ENCODE measurements at places on chromosomes 2 and 18.
A peak's percentile ranks its signal among the peaks of the same experiment; 100 is the strongest.

GRCh38 chr18:9404565-9405060 lies 70.0 kb downstream of the TWSG1 start:
- peak; percentile 46 for DNase-seq

- DNase-seq = no peak
These were observed 99.3 kb downstream of the SPATS2L start for GRCh38 chr2:200405599-200406298.

DNA sequence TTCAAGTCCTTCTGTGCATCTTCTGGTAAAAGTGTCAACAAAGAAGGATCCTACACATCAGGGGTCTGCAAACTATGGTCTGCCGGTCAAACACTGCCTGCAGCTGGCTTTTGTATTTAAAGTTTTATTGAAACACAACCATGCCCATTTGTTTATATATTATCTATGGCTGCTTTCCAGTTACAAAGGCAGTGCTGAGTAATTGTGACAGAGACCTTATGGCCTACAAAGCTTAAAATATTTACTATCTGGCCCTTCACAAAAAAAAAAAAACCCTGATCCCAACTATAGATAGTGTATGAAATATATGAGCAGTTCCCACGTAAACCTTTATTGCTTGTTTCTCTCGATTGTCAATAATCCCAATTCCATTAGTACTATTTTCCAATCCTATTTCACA lies 101.4 kb downstream of the RBMS1 start:
- DNase-seq = no peak

- DNase-seq = no peak
These were observed 130.9 kb downstream of the TPGS2 start for GRCh38 chr18:36697905-36698304.

- DNase-seq = no peak
These were observed 1140.4 kb downstream of the RPIA start for GRCh38 chr2:89831641-89832498.

DNA sequence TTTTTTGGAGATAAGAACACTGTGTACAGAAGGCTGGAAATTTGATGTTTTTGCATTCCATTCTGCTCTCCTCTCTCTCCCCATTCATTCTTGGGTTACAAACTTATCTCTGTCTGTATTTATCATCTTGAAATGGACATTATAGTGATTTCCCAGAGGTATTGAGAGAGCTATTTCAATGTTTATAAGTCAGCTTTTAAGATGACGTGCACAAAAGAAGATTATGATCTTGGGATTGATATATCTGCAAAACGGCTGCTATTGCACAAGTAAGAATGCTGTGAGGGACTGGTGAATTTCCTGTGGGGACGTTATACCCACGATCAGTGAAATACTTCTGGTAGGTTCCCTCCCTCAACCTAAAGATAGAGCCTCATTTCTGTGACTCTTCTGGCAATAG lies 61.0 kb upstream of the DTNA start:
- no peak for DNase-seq

DNA sequence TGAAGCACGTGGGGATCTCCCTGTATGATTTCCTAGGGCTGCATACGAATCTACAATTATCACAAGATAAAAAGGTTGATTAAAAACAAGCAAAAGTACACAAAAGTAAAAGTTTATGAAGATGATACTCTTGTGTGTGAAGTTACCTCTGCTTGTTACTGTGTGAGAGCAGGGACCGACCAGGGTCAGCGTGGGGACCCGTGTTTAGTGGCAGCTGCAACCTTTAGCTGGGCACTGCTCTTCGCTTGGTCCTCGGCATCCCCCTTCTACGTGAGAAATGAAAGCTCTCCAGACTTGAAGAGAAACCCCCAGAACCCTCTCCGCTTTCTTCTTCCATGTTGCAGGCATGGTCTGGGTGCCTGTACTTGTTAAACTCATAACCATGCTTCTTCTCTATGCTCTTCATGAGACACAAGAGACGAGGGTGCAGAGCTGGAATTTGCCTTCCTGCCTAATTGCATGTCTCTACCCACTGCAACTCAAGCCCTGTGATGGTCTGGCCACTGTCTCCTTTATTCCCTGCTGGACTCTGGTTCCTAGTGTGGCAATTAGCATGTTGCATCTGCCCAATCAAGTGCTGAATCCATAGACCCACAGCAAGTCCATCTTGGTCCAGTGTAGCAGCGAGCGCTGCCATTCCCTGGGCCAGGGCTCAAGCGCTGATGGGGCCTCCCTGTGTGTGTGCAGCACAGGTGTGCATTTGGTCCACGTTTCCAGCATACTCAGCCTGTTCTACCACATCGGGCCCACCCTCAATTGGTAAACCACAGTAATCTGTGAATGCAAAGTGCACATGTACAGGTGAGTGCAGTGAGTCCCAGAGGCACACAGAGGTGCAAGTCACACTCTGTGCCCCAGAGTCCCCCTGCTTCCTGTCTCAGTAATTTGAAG lies 88.5 kb downstream of the TWIST2 start:
- DNase-seq = no peak

GRCh38 chr2:102421890-102422759 lies 835 bp upstream of the IL18RAP start:
- DNase-seq = no peak

DNA sequence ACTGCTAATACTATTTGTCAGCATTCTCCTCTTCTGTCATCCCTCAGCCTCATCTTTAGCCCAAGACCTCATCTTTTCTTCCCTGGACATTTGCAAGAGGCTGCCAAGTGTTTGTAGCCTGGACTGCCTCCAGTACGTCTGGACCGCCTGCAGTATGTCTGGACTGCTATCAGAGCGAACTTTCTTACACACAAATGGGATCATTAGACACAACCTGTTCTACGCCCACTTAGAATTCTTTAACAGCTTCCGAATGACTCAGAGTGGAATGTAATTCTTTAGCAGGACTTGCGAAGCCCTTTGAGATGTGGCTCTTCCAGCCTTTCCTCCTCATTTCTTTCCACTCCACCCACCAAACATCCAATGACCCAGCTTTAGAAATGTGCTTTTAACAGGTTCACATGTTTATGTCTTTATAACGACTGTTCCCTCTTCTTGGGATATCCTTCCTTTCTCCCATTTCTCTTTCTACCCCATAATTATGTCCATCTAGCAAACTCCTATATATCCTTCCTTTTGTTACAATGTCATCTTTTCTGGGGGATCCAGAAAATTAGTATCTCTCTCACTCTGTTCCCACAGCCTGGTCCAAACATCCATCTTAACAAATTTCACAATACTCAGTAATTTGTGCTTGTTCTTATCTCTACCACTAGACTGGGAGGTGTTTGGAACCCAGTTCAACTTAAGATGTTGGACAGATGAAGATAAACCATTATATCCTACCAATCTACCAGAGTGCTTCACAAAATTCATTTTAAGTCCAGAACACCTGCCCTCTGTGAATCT lies 171.3 kb upstream of the PGAP1 start:
- DNase-seq = no peak

DNA sequence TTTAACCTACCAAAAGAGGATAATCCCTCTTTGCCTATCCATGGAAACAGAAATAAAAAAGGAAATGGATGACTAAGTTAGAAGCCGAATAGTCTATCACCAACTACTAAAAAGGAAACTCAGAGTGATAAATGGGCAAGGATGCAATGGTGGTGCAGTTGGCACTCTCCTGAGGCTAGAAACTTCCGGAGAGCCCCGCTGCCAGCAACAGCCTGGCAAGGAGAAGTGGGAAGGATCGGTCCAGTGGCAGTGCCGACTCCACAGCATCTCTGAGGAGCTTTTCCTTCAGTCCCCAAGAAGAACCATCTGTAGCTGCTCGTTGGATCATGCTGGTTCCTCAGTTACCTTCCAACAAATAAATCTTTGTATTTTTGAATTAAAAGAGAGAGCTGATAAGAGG lies 74.7 kb downstream of the DPP4 start:
- no peak for DNase-seq

- no peak for DNase-seq
These were observed 329.9 kb downstream of the DYSF start for GRCh38 chr2:71783215-71783614.

DNA sequence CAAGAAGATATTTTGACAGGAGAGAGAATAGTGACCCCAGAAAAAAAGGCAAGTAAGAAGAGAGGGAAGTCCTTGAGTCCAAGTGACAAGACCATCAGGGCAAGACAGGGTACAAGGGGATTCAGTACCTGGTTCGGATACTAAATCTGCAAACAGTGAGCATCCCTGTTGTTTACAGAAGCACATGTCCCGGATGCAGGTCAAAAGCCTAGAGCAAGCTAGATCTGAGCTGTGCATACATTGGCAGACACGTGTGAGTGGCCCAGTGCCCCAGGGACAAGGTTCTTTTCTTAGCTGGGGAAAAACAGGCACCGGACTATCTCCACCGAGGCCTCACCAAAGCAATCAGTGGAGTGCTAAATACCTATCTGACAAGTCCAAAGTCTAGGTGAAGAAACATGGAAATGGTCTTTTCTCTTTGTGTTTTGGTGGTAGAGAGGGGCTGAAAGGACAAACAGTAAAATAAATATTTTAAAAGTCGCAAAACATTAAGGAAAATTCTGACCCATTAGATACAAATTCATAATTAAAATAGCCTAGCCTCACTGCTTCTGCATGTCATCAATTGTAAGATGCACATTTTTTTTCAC lies 165.2 kb downstream of the SUCLG1 start:
- no peak for DNase-seq

- DNase-seq = no peak
These were observed 20.3 kb upstream of the KIDINS220 start for GRCh38 chr2:8857709-8858108.

DNA sequence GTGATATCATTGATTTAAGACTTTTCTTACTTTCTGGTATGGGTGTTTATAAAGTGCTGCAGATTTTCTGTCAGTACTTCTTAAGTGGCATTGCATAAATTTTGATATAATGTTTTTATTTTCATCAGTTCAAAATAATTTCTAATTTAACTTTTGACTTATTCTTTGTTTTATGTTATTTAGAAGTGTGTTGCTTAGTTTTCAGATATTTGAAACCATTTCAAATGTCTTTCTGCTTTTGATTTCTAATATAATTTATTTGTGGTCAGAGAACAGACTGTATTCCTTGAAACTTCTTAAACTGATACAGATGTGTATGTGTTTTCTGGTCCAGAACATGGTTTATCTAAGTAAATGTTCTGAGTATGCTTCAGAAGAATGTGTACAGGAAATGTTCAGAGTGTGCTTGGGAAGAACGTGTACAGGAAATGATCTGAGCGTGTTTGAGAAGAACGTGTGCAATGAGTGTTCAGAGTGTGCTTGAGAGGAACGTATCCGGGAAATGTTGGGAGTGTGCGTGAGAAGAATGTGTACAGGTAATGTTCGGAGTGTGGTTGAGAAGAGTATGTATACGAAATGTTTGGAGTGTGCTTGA lies 265.7 kb upstream of the HS6ST1 start:
- no peak for DNase-seq

DNA sequence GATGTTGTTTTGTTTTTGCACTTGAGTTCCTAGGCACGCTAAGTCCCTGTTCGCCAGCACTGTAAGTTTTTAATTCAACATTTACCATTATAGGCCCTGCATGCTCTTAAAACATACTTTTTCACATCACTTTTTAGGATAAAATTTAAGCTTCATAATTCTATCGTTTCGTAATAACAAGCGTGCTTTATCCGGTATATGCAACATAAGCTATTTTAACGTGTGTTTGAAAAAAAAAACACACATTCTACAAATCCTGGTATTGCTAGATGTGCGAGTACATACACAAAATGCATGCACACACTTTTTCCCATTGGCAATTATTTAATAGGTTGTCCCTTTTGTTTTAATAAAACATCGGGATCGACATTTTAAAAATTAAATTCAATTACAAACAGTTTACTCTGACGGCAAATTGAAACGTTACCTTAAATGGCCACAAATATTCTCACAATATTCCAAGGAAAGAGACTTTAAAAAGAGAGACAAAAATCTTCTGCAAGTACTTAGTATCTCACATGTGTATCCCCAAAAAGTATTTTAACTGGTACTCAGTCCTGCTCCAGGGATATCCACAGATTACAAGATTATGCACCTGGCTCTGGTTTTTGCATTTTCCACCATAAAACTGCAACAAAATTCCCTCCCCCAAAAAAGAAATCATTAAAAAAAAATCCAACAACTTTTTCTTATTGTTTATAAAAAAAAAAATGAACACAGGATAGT lies 1.0 kb upstream of the TCF4 start:
- DNase-seq = no peak

DNA sequence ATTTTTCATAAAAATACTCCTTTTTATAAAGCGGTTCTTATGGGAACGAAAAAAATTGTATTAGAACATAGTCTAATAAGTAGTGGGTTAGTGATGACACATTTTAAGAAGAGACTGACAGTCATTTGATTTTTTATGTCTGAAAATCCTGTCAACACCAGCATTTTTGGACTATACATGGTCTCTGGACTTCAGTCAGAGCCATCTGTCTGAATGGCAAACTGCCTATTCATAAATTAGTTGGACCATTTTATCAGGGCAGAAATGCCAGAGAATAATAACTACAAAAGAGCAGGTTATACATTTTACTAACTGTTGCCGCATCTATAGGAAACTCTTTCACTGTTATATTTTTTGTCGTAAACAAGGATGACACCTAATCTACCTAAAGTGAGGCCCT lies 437.6 kb downstream of the ZNF804A start:
- DNase-seq = no peak

- no peak for DNase-seq
These were observed 133.5 kb downstream of the PTGR3 start for GRCh38 chr18:75075429-75075841.

GRCh38 chr2:159226608-159227385 lies 59.7 kb downstream of the WDSUB1 start:
- no peak for DNase-seq

All from activated CD4-positive, alpha-beta T cell treated with anti-CD3 and anti-CD28 coated beads for 48 hours (primary cell).